ENCODE measurements at places on chromosomes 7 and 10.
A peak's percentile ranks its signal among the peaks of the same experiment; 100 is the strongest.

DNA sequence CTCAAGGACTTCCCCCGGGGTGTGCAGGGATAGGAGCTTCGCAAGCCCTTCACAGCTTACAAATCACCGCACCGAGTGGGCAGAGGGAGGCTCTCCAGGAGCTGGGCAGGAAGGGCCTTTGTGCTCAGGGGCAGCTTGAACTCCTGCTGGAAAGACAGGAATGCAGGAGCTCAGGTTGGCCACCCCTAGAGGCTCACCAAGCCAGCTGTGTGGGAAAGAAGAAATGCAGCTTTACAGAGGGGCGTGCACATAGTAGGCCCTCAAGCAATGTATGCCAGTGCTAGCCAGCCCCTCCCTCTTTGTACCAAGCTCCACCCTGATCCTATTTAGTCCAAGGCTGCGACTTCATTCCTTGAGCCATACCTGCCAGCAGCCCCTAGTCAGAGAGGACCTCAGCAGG lies 26.1 kb downstream of the STRA8 start:
- DNase-seq, result no peak

DNA sequence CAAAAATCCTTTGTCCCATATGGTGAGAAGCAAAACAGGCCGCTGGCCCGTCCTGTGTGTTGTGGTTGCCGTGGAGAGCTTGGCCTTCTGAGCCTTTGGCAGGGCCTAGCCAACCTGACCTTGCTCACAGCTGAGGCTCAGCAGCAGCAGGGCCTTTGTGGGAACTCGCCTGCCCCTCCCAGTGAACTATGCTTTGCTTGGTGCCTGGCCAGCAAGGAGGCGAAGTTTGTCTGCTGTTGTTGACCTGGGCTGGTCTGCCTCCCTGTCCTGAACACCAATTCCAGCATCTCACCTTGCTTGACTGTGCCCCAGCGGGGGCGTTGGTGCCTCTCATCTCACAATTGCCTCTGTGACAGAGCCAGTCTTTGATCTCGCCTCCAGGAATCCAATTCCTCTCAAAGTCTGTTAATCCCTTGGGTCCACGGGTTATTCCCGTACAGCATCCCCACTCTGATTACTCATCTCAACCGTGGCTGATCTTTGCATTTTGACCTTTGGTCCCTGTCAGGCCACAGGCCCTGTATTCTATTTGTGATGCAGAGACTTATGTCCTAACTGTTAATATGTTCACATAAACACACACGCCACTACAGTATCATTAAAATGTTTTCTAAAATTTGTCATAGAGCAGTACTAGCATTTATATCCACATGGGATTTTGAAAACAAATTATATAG lies 22.6 kb downstream of the EPDR1 start:
- no peak for DNase-seq

DNA sequence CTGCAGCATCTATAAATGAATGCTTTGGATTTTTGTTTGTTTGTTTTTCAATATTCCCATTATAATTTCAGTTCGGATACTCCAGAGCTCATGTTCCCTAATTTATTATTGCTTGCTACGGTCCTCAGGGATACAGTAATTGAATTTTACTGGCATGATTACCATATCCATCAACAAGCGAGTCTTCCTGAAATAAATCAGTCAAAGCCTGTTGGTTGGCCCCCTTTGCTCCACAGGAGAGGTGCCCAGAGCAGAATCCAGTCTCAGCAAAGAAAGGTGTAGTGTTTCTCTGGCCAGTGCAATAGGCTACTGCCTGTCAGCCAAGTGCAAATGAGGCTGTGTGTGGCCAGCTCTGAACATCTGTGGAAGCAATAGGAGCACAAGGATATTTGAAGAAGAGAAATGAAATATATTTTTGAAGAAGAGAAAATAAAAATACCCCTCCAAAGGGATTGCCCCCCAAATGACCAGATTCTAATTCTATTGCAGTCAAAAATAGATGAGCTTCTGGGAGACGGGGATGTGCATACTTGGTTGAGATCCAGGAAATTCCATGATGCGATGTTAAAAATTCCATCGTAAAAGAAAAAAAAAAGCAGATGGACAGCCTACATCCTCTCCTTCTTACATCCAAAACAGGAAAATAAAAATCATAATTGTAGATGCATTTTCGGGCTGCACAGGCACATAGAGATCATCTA lies 18.1 kb downstream of the TRIL start:
- DNase-seq, result no peak

DNA sequence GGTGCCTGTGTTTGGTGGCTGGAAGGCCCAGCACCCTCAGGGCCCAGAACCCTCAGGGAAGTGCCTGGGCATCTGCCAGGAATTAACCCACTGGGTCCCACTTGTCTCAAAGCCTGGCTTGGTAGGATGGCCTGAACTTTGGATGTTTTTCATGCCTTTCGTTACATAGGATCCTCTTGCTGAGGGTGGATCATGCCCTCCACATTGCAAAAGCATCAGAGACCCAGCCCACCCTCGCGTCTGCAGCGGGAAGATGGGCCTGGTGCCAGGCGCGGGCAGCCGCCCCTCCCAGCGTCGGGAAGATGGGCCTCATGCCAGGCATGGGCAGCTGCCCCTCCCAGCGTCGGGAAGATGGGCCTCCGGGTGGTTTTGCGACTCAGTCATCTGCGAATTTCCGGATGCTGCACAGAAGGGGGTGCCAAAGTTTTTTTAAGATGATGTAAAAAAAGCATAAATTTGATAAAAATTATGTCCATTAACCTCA lies 51.9 kb upstream of the PRKAR1B start:
- no peak for DNase-seq

GRCh38 chr10:61635932-61636331 lies 26.8 kb upstream of the CABCOCO1 start:
- no peak for DNase-seq

DNA sequence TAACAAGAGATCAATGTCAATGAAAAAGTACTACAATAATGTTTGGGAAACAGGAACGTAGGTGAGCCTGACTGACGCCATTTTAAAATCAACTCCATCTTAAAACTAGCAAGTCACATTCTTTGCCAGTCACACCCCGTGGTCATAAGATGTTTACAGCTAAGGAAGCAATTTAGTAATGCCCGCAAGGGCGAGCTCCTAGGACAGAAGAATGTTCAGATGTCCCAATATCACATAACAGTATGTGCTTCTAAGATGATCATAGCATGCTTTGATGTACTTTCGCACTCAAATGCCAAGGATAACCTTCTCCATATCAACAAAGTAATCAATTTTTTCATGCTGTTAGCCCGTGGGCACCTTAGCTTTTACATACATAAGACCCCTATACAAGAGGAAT lies 113.8 kb upstream of the EGFR start:
- DNase-seq, result no peak

GRCh38 chr10:31083765-31084184 lies 52.1 kb upstream of the ZNF438 start:
- peak; percentile 8 for DNase-seq

GRCh38 chr7:85183296-85183695 lies 3.6 kb downstream of the SEMA3D start:
- DNase-seq, result no peak
